AG10803 (cell line): ENCODE measurements at places on chromosomes 7 and 10.

DNA sequence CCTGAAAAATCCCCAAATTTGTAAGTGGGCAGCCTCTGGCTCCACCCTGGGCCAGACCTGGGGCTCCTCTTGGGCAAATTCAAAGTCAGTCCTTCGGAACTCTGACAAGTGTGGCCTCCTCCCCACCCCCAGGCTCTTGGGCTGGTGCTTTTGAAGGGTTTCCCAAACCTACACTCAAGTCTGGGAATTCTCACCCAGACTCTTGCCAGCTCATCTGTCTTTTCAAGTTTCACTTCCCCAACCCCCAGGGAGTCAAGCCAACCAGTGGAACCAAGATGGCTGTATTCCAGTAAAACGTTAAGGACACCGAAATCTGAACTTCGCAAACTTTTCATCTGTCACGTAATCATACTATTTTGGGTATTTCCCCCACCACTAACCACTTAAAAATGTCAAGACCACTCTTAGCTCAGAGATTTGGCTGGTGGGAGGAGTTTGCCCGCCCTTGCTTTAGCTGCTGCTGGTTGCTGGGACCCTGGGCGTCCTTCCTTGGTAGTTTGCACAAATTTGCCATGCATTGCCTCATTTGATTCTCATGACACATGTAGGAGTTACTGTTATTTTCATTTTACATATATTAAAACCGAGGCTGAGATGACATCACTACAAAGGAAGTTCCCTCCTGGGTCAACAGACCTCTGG lies 1.7 kb upstream of the MYO1G start:
- DNase-seq = peak; percentile 33

DNA sequence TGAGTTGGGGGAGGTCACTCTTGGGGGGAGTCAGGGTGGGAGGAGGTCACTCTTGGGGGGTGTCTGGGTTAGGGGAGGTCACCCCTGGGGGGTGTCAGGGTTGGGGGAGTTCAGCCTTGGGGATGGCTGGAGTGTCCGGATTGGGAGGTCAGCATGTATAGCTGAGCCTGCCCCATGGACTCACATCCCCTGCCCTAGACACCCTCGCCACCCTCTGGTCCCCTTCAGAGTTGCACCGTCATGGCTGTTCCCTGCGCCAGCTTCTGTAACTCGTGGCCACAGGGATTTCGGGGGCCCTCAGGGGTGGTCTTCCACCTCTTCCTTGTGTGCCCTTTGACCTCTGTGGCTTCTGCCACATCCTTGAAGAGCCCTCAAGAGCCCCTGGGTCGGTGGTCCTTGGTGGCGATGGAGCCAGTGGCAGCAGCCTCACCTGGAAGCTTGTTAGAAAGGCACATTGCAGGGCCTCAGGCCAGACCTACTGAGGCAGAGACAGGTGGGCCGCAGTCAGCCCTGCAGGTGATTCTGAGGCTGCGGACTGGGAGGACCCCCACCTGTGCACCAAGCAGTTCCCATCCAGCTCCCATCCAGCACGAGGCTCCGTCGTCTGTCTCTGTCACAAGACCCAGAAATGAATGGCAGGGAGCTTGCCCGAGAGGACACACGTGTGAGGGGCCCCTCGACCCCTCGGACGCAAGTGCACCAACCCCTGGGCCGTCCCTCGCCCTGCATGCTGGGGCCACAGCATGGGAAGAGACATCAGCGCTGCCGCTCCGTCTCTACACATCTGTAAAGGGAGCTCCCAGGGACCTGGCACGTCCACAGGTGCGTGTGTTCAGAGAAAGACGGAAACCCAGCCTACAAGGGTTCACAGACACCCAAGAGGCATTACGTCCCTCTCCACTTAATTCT lies 44.7 kb upstream of the SUN1 start:
- no peak for DNase-seq

GRCh38 chr10:95431900-95432342 lies 129.2 kb downstream of the SORBS1 start:
- no peak for DNase-seq

DNA sequence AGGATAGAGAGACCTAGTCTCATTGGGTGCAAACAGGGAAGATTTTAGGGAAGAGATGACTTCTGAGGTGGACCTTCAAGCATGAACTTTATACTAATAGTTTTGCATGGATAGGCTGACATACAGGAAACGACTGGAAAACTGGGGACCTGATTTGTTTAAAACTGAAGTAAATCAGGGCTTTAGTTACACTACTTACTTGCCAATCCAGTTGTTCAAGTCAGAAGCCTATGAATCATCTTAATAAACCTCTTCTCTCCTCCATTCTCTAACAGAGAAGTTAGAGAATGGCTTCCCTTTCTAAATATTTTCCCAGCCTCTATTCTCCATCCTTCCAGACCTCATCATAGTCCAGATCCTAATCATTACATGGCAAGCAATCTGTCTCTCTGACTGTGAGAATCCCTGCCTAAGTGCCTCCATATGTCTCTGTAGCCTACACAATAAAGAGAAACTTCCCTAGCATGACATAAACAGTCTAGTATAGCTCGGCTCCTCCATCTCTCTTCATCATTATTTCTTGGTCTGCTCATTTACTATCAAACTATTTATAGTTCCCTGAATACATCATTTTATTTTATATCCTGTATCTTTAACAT lies 55.8 kb downstream of the PRKG1 start:
- peak; percentile 40 for DNase-seq
